ENCODE measurements at places on chromosomes 11 and 22.
A peak's percentile ranks its signal among the peaks of the same experiment; 100 is the strongest.

- no peak for DNase-seq
These were observed at the start of gene APOBEC3C for GRCh38 chr22:39013942-39014722. Gene APOBEC3C, plus strand, starts transcription at chr22:39014257. Its CDS starts 106 bp downstream, at chr22:39014363.

GRCh38 chr11:113317339-113317738 is 3.0 kb downstream of the TTC12 start:
- DNase-seq = no peak

DNA sequence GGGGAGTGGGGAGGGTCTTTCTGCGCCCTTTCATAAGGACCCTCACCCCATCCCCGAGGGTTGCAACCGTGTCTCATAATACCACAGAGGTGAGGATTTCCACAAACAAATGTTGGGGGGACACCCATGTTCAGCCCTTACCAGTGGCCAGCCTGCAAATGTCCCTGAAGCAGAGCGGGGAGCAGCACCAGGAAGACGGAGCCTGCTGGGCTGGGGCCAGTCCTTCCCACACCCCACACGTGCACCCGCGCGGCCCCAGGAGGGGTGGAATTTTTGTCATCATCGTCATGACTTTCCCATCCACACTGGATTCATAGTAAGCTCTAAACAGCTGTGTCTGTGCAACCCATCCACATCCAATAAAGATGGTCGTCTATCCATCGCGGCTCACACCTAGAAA is 409.8 kb downstream of the BRD1 start:
- peak; percentile 51 for DNase-seq

DNA sequence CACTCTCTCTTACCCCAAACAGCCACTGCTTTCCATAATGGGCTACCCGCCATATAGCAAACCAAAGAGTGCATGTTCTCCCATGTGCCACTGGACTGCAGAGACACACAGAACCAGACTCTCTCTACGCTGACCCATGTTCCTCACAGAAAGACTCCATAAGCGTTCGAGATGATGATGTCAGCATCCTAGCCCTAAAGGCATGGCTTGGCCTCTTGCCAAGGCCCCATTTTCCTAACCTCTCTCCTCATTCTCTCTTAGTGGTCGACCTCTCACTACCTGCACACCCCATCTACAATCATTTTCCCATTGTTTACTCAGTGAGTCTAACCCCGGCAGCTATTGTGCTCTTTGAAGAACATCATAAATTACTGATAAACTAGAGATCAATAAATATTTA is 4.9 kb downstream of the NDUFC2 start:
- no peak for DNase-seq

DNA sequence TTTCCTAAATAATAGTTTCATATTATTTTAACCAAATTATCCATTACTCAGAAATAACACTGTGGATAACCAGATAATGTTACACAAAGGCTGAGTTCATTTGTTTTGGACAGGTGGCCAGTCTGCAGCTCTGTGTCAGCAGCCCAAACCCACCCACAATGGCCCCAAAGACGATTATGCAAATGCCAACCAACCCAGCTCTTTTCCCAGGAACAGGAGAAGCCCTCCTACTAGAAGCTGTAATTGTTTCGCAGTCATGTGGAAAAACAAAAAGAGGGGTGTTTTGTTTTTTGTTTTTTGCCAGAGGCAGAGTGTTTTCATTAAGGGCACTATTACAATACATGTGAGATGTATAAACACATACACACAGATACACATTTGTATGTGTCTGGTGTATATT is 102.1 kb downstream of the FCHSD2 start:
- DNase-seq = no peak

DNA sequence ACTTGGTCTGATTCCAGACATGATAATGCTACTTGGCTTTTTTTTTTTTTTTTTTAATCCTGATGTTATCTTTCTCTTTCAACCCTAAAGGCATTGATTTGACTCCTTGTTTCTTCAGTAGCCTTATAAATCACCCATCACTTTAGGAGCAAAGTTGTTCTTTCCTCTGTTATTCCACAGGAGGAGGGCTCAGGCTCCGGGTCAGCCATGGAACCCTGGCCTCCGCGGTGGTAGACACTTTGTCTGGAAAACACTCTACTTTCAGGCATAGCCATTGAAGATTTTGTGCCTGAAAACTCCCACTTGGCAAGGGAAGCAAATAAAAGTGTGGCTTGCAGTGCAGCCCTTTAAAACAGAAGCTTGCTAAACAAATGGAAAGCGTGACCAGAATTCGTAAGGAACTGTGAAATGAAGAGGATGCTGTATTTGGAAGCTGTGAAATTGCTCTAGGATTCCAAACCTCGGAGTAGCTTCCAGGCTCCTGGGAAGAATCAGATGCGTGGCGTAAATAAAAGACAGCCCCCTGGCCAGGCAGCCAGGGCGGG is 44.9 kb downstream of the ARHGAP8 start:
- DNase-seq = no peak

GRCh38 chr22:20728523-20729190 is 45.3 kb upstream of the SERPIND1 start:
- no peak for DNase-seq

DNA sequence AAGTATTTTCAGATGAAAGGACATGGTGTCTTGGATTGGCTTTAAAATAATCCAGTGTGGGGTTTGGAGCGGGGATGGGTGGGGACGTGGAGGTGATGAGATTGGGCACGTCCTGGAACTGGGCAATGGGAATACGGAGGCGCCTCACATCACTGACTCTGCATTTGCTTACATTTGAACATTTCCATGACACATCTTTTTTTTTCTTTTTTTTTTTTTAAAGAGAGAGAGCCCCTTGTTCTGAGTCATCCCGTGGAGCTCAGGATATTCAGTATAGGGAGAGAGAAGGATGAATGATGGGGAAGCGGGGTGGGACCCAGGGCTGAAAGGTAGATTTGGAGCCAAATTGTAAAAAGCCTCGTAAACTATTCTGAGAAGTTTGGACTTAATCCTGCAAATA is 142.7 kb downstream of the FBXO7 start:
- DNase-seq = no peak

GRCh38 chr11:91312541-91312940 is 912.1 kb upstream of the FAT3 start:
- no peak for DNase-seq

DNA sequence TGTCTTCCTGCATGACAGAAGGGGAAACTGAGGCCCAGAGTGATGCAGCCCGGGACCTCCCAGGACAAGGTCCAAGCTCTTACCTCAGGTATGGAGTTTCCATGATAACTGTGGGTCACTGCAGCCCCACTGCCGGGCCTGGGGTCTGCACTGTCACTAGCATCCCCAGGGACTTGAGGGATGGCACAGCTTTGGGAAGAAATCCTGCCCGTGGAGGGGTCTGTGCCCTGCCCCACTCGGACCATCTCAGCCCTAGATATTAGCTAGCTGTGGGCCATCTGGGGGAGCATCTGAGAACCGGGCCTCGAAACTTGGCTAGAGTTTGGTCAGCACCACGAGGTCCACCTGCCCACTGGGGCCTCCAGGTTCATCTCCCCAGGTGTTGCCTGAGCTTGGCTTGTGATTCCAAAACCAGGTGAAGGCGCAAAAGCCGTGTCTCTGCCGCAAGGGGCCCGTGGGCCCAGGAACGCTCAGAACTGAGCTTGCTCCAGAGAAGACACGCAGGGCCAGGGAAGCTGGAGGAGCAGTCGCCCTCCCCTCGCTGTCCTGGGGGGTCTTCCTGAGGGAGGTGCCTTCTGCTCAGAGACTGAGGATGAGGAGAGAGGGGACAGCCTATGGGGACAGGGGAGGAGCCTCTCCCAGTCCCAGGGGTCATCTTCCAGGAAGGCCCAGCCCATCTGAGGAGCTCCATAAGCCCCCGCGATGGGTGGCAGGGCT is 4.8 kb downstream of the LINC01488 start:
- DNase-seq = peak; percentile 68

GRCh38 chr22:19063581-19064353 is 58.4 kb downstream of the DGCR2 start:
- DNase-seq = no peak

Data from chondrocyte (in vitro differentiated cells).